Stimulated activated CD4-positive, alpha-beta T cell treated with anti-CD3 and anti-CD28 coated beads, TNF-alpha, amount 100 ng/mL, for 4 hours (primary cell): ENCODE measurements at places on chromosomes 4 and X.

- no peak for DNase-seq
Observed at GRCh38 chr4:47798165-47798564, 39.7 kb downstream of the CORIN start.

GRCh38 chr4:139453041-139453370 is 915 bp upstream of the RAB33B start:
- DNase-seq = peak; percentile 32

- DNase-seq = no peak
Observed at GRCh38 chr4:86319390-86319789, 40.5 kb downstream of the MAPK10 start.

DNA sequence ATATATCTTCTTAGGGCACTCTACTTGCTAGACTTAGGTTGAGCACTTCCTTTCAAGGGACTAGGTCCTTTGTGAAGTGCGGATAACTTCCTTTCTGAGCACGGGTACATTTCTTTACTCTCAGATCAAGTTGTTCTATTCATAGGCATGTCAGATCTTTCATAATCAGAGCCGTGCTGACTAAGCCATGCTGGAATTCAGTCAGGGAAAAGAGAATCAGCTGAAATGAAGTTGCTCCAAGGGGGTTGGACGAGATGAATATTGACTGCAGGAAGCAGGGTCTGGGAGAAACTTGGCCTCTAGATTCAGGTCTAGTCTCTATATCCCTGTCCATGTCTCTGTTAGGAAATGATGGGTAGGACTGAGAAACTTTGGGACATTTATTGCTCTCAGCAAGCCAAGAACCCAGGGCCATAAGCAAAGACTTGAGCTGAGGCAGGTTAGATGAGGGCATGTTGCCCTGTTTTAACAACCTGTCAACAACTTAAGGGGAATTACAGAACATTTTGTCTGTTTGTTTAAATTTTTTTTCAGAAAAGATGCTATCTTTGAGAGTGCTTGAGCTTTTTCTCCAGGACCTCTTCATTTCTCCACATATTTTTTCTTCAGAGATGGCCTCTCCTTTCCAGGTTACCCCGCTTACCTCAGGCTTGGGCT is 28.3 kb downstream of the AREG start:
- no peak for DNase-seq

- no peak for DNase-seq
Observed at GRCh38 chr4:17875402-17876070, 64.8 kb downstream of the NCAPG start.

DNA sequence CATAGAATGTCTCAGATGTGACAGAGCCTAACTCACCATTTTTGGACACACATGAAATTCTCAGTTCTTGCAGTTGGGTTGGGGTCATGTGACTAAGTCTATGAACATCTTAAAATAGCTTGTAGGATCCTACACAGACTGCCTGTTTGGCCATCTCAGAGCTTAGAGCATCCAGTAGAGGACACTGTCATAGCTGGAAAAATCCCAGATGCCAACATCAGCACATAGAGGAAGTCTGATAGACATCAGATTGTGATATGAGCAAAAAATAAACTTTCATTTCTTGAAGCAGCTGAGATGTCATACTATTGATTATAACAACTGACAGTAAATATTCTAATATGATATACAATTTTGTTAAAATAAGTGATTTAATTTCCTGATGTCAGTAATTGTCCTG is 207.1 kb downstream of the TRAM1L1 start:
- no peak for DNase-seq

- no peak for DNase-seq
Observed at GRCh38 chr4:181661090-181661489, 582.1 kb upstream of the TENM3 start.

DNA sequence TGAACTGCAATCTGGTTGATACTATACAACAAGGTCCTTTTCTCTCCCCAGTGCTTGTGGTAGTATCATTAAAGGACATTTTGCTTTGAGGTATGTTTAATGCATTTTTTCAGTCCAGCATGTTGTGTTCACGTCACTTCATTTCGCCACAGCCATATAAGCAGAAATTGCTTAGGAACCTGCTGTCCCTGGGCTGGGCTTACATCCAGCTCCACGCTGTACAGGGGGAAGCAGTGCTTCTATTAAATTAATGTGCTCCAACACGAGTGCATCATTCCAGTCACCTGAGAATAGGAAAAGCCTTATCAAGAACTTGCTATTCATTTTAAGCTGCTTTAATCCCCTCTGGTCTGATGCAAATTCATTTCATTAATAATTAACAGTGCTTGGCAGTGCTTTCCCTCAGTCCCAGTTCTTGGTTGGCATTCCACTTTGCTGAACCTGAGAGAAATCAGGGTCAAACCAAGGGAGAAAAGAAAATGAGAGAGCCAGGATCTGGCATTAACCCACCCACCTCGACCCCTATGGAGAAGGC is 47.4 kb upstream of the PTCHD1 start:
- DNase-seq = no peak

DNA sequence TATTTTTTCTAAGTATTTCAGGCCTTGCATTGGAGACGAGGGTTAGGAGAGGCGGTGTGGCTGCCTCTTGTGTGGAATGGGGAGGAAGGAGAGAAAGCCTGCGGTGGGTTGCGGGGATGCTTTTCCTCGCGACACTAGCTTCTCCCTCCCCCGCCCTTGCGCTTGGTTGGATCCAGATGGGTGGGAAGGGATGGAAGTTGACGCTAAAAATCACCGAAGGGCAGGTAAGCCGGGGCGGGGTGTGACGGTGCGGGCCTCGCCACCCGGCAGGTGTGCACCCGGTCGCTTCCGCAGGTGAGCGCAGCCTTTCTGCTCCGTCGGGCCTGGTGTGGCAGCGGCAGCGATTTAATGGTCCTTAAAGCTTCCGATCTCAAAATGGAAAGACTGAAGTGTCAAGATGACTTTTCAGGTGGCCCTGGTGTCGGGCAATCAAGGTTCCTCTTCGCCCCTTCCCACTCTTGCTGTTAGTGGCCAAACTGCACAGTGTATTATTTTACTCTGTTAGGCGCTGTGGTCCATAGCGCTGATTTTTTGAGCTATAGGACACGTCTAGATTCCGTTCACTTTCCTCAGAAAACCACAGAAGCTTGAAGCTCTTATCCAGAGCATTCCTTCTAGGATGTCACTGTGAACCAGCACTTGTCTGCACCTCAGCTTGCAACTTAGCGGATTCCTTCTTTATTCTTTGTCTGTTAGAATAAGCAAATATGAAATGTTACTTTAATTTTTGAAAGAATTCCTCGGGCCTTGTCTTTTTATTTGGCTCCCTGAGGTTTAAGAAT is 765 bp downstream of the ENOPH1 start:
- no peak for DNase-seq

- DNase-seq = no peak
Observed at GRCh38 chr4:163603257-163603656, 108.8 kb downstream of the TMA16 start.

DNA sequence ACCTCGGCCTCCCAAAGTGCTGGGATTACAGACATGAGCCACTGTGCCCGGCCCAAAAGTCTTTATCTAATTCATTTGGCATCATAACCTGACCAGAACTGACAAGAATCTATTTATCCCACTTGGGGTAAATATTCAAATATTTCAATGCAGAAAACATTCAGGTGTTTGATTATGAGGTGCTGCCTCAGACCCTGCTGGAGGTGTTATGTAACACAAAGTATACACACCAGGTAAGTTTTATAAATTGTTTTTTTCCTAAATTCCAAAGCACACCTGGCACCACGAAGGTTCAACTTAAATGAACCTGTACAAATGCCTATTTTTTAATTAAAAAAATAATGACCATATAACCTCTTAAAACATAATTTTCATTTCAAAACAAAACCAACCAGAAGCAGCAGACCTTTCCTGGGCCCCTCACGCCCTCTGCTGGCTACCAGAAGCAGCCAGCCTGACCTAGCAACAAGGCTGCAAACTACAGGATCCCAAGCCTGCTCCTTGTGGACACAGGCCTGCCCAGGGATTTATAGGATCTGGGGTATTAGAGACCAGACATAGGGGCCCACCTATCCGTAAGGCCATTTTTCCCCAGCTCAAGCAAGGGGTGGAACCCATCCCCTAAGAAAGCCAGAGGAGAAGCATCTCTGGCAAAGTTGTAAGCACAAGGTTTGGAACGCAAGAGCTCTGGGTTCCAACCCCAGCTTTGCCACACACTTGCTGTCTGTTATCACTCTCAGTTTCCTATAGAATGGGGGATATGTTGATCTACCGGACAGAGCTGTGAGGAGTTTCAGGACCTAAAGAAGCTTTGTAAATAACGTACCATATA is 11.7 kb downstream of the OTUD5 start:
- DNase-seq = no peak

DNA sequence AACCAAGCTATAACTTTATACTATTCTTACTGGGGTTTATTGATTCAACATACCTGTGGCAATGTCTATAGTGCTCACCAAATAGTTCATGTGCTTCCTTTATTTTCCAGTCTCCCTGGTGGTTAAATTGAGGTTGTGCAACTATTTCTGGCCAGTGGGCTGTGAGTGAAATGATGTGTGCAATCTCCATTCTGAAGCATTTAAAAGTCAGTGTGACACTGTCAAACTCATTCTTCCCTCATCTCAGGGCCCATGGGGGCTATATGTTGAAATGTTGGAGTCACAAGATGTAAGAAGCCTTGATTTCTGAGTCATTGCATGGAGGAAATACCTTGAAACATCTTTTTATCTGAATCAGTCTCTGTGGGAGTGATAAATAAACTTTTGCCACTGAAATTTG is 414.3 kb upstream of the RPS6KA3 start:
- no peak for DNase-seq

DNA sequence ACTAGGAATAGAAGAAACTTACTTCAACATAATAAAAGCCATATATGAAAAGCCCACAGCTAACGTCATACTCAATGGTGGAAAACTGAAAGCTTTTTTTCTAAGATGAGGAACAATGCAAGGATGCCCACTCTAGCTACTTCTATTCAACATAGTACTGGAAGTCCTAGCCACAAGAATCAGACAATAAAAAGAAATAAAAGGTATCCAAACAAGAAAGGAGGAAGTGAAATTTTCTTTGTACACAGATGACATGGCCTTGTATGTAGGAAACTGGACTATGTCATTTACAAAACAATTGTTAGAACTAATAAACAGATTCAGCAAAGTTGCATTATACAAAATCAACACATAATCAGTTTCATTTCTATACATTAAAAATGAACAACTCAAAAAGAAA is 25.5 kb upstream of the NXT2 start:
- no peak for DNase-seq

GRCh38 chr4:173242466-173243250 is 74.0 kb downstream of the GALNT7 start:
- no peak for DNase-seq

- DNase-seq = no peak
Observed at GRCh38 chrX:40006106-40007017, 91.4 kb downstream of the BCOR start.

GRCh38 chrX:12881914-12882313 is 15.0 kb downstream of the TLR7 start:
- DNase-seq = no peak

DNA sequence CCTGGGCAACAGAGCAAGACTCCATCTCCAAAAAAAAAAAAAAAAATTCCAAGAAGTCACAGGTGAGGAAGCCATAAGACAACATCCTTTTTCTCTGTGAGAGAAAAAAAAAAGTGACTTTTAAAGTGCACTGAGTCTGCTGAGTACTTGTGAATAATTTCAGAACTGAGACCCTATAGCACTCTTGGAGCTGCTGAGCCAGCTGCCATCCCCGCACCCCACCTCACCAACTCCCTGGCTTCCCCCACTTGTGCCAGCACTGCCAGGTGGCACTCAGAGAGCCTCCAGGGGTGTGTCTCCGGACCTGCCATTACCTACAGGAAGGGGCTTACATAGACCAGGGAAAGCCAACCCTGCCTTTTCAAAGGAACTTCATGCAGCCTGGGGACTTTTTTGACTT is 39.2 kb upstream of the HS3ST1 start:
- DNase-seq = no peak

GRCh38 chr4:73822812-73823504 is 13.5 kb upstream of the CXCL6 start:
- DNase-seq = no peak

DNA sequence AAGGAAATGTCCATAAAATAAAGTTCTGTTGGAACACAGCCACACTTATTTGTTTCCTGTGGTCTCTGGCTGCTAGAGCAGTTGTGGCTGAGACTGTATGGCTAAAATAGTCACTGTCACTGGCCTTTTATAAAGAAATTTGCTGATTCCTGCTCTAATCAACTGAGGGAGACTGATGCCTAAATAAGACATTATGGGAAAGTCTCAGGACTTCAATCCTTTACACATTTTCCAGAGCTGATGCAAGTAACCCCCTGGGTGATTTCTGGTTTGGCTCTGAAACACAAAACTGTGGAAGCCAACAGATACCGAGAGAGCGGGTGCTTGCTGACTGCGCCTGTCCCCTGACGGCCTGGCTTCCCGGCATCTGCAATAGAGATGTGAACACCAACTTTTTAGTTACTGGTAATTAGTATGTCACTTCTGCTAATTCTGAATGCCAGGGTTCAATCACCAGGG is 64.0 kb downstream of the POLR2B start:
- no peak for DNase-seq

DNA sequence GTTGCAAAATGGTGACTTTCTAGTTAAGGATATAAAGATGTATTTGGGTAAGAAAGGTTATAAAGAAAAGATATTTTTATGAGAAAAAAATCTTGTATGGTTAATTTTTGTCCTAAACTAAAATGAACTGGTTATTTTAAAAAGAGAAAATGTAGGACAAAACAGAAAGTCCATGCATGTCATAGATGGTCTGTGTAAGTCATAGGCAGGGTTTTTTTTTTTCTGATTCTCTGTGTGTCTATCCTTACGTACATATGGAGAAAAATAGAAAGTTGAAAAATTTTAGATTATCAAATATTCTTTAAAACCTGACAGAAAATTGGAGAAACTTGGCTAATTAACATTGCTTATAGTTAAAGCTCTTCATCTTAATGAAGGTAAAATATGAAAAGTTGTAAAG is 493.4 kb downstream of the IQCM start:
- no peak for DNase-seq

GRCh38 chrX:42459735-42460134 is 318.2 kb downstream of the PPP1R2C start:
- DNase-seq = no peak

DNA sequence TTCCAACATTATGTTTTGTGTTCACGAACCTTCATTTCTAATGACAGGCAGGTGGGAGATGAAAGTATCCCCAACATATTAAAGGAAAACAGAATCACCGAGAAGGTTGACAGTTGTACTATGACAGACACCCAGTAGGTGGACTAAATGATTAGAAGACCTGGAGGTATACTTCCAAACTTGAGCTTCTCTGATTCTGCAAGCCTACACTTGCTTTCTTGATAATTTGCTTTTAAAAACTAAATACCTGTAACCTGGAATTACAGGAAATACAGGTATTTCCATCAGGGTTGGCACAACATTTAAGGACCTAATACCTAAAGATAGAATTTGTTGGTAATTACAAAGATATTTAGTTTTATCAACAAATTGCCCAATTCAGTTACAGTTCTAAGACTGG is 43.4 kb downstream of the C4orf51 start:
- DNase-seq = no peak
